Cardiac atrium fibroblast (primary cell): ENCODE measurements at places on chromosomes 13 and 19. TPM values are rescaled to one million over a fixed set of nuclear protein-coding genes. Genes with fewer than 3 reads are reported as not detected.

Gene OR10H1
- total RNA-seq: not detected in 2 replicates

Gene KIR2DL4
- total RNA-seq: not detected in 2 replicates

Gene KIR3DL2
- not detected in 2 replicates for total RNA-seq

Gene PSG7
- 0.36 TPM in 1 of 2 replicates, not detected in the other for total RNA-seq

Gene ZNF738
- total RNA-seq: 2.3 and 7.0 TPM in 2 replicates

Gene CD22
- not detected in 2 replicates for total RNA-seq

Gene NR1H2
- 88.1 and 95.9 TPM in 2 replicates for total RNA-seq

Gene ERFL
- total RNA-seq: not detected in 2 replicates
